ENCODE measurements at places on chromosomes 4 and X. TPM values are rescaled to one million over a fixed set of nuclear protein-coding genes. Genes with fewer than 3 reads are reported as not detected.

Gene REPS2
- 14.2 TPM for total RNA-seq

Gene MAML3
- 6.2 TPM for total RNA-seq

Gene KIAA1210
- total RNA-seq = not detected

Gene CXCL11
- total RNA-seq = 3.7 TPM

Gene MAGEB1
- not detected for total RNA-seq

GRCh38 chr4:899556-899906, 32.6 kb downstream of the GAK start:
- H3K27ac ChIP-seq = no peak overlapping the region
- DNase-seq = no peak
- no peak overlapping the region for H3K4me3 ChIP-seq
- no peaks in the 10 kb centered on the region for H3K4me1 ChIP-seq

DNA sequence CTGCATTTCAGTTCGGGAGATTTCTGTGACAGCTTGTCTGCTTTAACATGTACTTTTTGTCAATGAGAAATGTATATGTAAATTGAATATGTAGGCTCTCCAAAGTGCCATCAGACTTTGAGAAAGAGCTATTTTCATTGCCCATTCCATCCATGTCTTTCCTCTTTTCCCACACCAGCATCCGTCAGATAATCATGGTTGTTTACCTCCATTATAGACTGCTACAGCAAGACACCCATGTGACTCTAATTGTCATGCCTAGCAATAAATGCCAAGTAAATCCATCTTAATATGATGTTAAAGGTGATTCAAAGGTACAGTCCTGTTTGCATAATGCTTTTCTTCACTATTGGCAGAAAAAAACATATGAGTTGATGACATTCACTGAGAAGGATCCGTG, 1019.3 kb upstream of the GRID2 start:
- no peak overlapping the region for H3K4me3 ChIP-seq
- no peak overlapping the region for H3K27ac ChIP-seq
- no peaks in the 10 kb centered on the region for H3K4me1 ChIP-seq

Data from pancreas (tissue), 10 donors.